Activated T-cell treated with anti-CD3 and anti-CD28 coated beads, Interleukin-2, amount 50 U/mL, for 72 hours (primary cell): ENCODE measurements at places on chromosomes 7 and 10. TPM values are rescaled to one million over a fixed set of nuclear protein-coding genes. Genes with fewer than 3 reads are reported as not detected.

DNA sequence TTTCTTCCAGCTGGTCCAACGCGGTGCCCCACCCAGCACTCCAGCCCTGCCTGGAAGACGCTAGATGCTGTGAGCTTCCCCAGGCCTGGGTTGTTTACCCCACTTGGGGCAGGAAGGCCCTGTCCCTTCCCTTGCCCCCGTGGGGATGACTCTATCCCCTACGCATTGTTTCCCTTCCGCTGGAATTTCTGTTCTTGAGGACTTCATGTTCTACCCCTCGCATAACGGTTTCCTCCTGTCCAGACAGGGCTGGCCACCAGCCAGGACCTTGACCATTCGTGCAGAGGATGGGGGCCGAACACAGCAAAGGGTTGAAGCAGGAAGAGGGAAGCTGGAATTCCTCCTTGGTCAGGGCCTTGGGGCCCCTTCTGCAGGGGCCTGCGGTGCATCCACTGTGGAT, 14.7 kb upstream of the SERPINE1 start:
- no peaks in the 10 kb centered on the region for H3K4me1 ChIP-seq
- peaks cover 6% of the 10 kb centered on the region for H3K27me3 ChIP-seq
- H3K36me3 ChIP-seq = no peaks in the 10 kb centered on the region
- no peak overlapping the region for H3K27ac ChIP-seq
- no peak overlapping the region for H3K4me3 ChIP-seq
- DNase-seq = no peak

DNA sequence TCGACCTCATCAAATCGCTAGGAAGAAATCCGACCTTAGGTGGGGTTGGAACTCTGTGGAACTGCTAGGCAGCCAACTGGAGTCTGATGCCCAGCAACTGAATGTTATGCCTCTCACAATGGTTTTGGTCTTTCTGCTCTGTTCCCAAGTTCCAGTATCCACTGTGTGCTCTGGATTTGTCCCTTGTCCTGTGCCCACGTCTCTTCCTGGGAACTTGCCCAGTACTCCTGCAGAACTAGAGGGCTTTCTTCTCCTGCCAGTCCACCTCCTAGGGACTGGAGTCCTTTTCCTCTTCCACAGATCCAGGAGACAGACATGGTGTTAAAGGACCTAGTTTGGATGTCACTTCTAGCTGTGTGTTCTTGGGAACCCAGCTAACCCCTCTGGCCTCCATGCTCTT, 26.6 kb downstream of the PRTFDC1 start:
- no peaks in the 10 kb centered on the region for H3K27me3 ChIP-seq
- no peak overlapping the region for H3K27ac ChIP-seq
- DNase-seq = no peak
- H3K4me3 ChIP-seq = no peak overlapping the region

GRCh38 chr7:140260352-140261104, 83.7 kb upstream of the KDM7A start:
- peaks cover 25% of the 10 kb centered on the region for H3K4me1 ChIP-seq
- no peak overlapping the region for H3K4me3 ChIP-seq

GRCh38 chr10:51231754-51232153, 157.5 kb downstream of the PRKG1 start:
- no peaks in the 10 kb centered on the region for H3K27me3 ChIP-seq
- DNase-seq = no peak
- H3K4me3 ChIP-seq = no peak overlapping the region
- H3K27ac ChIP-seq = no peak overlapping the region
- H3K36me3 ChIP-seq = no peaks in the 10 kb centered on the region

DNA sequence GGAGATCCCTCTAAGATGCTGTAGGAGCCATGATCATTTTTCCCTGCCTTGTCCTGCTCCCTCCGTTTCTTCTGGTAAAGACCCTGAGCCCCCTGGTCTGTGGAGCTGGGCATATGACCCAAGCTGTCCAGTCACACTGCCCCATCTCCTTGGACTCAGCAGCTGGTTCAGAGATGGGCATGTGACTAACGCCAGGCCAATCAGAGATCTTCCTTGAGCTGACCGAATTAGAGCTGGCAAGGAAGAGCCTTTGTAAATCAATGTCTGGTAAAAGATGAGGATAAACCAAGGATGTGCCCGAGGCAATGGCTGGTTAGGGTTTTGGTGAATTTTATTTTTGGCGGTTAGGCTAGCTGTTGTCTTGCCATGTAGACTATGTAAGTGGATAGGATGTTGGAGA, 173.3 kb downstream of the LCOR start:
- peaks cover 11% of the 10 kb centered on the region for H3K36me3 ChIP-seq
- H3K4me3 ChIP-seq = no peak overlapping the region
- H3K27me3 ChIP-seq = no peaks in the 10 kb centered on the region
- no peak for DNase-seq

- H3K4me1 ChIP-seq = no peaks in the 10 kb centered on the region
- H3K27me3 ChIP-seq = no peaks in the 10 kb centered on the region
- H3K27ac ChIP-seq = peak overlapping the region; percentile 12
- DNase-seq = no peak
- no peak overlapping the region for H3K4me3 ChIP-seq
Observed at GRCh38 chr10:55351431-55351830, 550.4 kb upstream of the PCDH15 start.

DNA sequence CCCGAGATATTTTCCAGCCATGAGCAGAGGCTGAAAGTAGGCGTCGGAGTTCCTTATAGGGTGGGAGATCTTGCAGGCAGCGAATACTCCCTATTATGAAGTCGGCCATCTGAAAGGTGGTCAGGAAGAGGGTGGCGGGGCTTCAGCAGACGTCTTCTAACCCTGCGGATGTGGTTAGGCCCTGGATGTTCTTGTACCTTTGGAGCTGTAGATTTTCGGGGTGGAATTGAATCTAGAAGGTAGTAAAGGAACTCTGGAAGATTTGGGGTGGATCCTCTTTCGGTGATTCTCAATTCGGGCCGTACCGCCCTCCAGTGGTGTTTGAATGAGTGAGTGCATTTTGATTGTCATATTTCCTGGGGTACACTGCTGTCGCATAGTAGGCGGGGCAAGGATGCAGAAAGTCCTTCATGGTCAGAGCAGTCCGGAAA, 635 bp downstream of the NUP205 start:
- H3K27me3 ChIP-seq = peaks cover 6% of the 10 kb centered on the region
- peaks cover 2% of the 10 kb centered on the region for H3K36me3 ChIP-seq
- no peak overlapping the region for H3K4me3 ChIP-seq
- H3K4me1 ChIP-seq = peaks cover 34% of the 10 kb centered on the region

GRCh38 chr7:55928006-55928767, 23.5 kb upstream of the MRPS17 start:
- H3K27ac ChIP-seq = no peak overlapping the region
- peaks cover 2% of the 10 kb centered on the region for H3K36me3 ChIP-seq
- no peak for DNase-seq
- no peaks in the 10 kb centered on the region for H3K4me1 ChIP-seq
- no peaks in the 10 kb centered on the region for H3K27me3 ChIP-seq
- H3K4me3 ChIP-seq = no peak overlapping the region

DNA sequence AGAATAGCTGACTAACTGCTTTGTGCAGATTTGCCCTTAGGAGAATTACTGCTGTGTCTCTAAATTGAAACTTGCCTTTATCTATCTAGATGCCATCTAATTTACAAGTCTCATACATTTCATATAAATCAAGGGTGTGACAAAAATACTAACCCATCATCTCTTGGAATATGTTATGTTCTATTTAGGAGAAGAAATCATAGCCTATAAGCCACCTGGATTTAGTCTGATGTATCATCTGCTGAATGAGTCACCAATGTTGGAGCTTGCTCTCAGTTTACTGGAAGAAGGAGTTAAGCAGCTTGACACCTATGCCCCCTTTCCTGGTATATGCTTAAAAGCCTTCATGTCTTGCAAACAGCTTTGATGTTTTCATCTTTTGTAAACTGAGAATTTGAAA, 43.5 kb downstream of the NUP205 start:
- H3K27me3 ChIP-seq = no peaks in the 10 kb centered on the region
- H3K36me3 ChIP-seq = peaks cover 3% of the 10 kb centered on the region
- no peaks in the 10 kb centered on the region for H3K4me1 ChIP-seq
- no peak for DNase-seq
- no peak overlapping the region for H3K4me3 ChIP-seq
- H3K27ac ChIP-seq = peak overlapping the region; percentile 44

GRCh38 chr7:30524545-30524944, 19.9 kb upstream of the GGCT start:
- no peak overlapping the region for H3K27ac ChIP-seq
- no peak for DNase-seq
- H3K36me3 ChIP-seq = no peaks in the 10 kb centered on the region
- H3K4me3 ChIP-seq = no peak overlapping the region

DNA sequence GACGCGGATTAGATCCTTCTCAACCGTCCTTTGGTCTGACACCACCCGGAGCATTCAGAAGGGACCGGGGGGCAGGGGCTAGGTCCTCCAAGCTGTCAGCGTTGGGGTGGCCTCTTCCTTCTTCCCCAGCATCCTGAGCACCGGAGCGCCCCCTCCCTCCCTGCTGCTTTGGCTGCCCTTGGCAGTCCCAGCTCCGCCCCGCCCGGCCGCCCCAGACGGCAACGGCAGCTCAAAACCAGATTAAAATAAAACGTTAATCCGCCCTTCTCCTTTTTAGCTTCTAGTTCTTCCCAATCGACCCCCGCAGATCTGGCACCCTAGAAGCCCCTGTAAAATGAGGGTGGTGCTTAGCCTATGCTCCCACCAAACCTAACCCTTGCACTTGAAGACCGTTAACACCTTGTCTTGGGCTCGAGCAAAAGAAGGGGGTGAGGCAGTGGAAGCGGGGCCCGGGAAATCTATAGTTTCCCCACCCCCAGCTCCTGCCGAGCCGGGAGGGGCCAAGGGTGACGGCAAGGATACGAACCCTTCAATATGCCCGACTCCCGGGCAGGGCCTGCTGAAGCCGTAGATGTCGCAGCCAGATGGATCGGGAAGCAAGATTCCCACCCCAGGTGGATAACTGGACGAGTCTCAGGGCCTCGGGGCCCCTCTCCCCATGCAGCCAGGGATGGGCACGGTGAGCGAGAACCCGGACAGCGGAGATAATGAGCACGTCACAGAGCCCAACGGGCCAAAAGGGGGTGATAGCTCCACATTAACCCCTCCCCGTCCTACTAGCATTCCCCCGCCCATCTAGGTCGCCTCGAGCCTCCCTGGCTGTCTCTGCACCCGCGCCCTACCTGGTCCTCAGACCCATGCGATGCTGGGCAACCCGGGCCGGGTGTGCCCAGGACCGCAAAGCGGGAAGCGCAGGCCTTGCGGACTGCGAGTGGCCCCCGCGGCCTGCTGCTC, 169.7 kb downstream of the NRF1 start:
- no peaks in the 10 kb centered on the region for H3K36me3 ChIP-seq
- peaks cover 65% of the 10 kb centered on the region for H3K27me3 ChIP-seq
- H3K4me3 ChIP-seq = peak overlapping the region; percentile 87
- peak; percentile 47 for DNase-seq
- H3K4me1 ChIP-seq = peaks cover 50% of the 10 kb centered on the region

DNA sequence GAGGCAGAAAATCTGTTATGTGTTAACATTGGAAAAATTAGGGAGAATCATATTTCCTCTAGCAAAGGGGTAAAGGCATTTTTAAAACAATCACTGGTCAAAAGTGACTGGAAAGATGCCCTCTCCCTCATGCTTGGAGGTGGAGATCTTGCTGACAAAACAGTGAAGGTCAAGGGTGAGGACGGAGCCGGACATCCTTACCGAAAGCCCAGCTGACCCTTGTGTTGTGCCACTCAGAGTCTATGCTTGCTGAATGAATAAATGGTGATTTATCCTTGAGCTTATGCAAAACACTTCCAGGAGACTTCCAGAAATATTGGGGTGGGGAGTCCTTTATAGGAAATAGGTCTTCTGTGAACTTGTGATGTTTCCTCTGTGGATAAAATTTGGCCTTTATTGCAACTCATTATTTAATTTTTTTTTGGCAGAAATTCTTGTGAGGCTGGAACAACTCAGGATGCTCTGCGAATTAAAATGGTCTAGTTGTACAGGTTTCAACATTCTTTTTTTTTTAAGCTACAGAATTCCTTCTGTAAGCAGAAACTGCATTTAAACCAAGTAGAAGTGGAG, 28.3 kb upstream of the ELMO1 start:
- H3K4me1 ChIP-seq = no peaks in the 10 kb centered on the region
- H3K36me3 ChIP-seq = no peaks in the 10 kb centered on the region
- no peak overlapping the region for H3K4me3 ChIP-seq
- no peak for DNase-seq

DNA sequence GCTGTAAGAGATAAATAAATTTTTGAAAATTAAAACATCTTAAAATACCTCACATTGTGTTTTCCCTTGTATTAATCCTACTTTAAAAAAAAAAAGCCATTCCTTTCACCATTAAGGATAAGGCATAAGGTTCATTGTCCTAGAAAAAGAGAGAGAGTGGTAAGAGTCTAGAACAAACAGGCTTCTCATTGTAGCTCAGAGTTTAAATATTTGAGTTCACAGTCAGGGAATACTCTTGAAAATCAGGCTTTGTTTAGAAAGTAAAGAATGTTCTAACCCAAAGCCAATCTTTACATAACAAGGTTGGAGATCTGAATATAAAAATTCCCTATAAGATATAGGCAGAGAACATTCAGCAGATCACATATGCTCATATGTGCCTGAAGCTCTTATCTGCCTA, 40.2 kb upstream of the TES start:
- DNase-seq = no peak
- H3K36me3 ChIP-seq = no peaks in the 10 kb centered on the region
- H3K27ac ChIP-seq = no peak overlapping the region

DNA sequence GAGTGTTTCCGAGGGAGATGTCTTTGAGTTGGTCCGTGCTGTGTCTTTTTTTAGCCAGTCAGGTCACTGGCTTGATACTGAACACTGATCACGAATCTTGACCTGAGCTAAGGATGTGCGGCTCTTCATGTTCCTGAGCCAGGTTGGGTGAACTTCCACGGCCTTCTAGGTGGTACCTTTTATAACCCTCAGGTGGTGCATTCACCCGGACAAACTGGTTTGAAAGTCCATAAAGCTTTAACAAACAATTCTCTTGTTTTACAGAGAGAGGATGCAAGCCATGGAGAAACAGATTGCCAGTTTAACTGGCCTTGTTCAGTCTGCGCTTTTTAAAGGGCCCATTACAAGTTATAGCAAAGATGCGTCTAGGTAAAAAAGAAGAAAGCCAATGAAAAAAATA, 229.5 kb downstream of the ARHGAP21 start:
- no peaks in the 10 kb centered on the region for H3K36me3 ChIP-seq
- H3K27me3 ChIP-seq = peaks cover 18% of the 10 kb centered on the region
- H3K4me1 ChIP-seq = peaks cover 5% of the 10 kb centered on the region
- DNase-seq = no peak
- no peak overlapping the region for H3K27ac ChIP-seq

DNA sequence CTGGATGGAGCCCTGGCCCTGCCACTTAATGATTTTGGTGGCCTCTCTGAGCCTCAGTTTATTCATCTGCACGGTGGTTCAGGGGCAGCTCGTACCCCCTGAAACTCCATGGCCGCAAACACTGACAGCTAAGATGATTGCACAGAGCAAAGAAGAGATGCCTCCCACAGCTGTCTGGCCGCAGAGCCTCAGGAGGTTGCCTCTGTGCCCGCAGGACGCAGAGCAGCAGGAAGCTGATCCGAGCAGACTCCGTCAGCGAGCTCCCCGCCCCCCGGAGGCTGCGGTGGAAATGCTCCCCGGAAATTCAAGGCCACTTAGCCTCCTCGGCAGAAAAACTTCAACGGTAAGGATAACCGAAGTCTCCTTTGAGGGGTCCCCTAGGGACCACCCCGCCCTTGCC, 30.2 kb upstream of the C10orf53 start:
- peak; percentile 30 for DNase-seq
- no peak overlapping the region for H3K27ac ChIP-seq
- no peaks in the 10 kb centered on the region for H3K36me3 ChIP-seq
- H3K27me3 ChIP-seq = no peaks in the 10 kb centered on the region
- no peak overlapping the region for H3K4me3 ChIP-seq

MYH16 gene
- total RNA-seq = not detected

TEX47 gene
- total RNA-seq = not detected

TNS3 gene
- total RNA-seq = 0.29 TPM

HOXA1 gene
- 0.58 TPM for total RNA-seq

MRPS24 gene
- total RNA-seq = 100 TPM

TEX36 gene
- total RNA-seq = not detected

C10orf53 gene
- not detected for total RNA-seq

CLDN12 gene
- total RNA-seq = 11.2 TPM
